ENCODE measurements at places on chromosomes 1 and 21.

- no peak for DNase-seq
These were observed 123.7 kb downstream of the UBR4 start for GRCh38 chr1:19086176-19086875.

- DNase-seq, result no peak
These were observed 71.2 kb upstream of the NRIP1 start for GRCh38 chr21:15135867-15136629.

GRCh38 chr1:50197216-50197615 is 88.5 kb downstream of the ELAVL4 start:
- no peak for DNase-seq

DNA sequence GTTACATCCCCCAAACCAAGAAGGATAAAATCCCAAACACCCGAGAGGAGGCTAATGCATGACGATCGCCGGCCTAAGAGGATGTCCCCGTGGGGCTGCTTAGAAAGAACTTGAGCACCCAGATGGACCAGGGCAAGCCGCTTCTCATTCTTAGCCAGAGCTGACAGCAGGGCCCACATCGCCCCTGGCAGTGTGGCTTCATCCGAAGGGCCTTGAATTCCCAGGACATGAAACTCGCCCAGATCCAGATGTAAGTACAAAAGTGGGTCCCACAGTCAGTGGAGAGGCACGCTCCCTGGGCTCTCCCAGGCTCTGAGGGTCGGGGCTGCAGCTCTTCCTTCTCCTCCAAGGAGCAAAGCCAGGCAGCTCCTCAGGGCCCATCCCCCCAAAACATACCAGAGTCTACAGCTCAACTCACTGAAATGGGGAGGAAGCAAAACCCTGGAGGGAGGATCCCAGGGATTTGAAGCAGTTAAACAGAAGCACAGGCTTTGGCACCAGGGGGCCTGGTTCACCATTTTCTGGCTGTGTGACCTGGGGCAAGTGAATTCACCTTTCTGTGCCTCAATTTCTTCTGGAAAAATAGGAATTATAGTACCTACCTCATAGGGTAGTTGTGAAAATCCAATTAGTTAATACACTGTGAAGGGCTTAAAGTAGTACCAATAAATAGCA is 85.6 kb downstream of the MAN1C1 start:
- peak; percentile 82 for DNase-seq

DNA sequence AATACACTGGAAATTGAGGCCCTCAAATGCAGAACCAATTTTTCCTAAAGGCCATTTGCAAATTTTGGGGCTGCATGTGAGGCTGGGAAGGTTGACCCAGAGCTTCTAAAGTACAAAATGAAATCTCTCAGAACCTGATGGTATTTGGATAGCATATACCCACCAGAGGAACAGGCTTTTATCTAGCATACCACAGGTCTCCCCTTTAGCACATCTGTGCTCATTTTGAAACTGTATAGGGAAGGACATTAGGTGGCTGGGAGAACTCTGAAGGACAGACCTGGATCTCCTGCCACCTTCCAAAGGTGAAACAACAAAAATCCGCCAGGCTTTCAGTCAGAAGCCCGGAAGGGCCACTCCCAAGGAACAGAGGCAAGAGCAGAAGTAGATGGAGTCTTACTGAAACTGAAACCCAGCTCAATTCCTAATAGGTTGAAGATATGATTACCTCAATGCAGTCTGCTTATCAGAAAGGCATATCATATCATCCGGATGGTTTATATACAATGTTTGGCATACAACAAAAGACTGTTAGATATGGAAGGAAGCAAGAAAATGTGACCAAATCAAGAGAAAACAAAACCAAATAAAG is 11.6 kb downstream of the CD55 start:
- no peak for DNase-seq

DNA sequence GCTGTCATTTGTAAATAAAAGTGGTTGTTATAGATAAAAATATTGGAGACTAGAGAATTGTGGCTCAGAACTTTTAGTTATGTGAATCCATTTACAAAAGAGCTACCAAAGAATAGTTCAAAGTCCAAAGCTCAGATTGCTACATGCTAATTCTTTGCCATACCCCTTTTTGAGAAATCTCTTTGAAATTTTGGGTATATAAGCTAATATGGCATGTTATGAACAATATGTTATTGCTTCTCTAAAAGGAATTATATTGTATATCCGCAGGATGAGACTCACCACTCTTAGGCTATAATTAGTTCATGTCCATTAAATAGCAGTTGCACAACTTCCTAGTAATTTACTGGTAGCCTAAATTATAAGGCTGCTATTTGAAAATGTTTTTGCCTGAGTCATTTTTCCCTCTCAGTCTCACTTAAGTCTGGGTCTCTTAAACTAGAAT is 178.0 kb downstream of the ZNF281 start:
- DNase-seq, result no peak

GRCh38 chr1:182015360-182015759 is 46.2 kb downstream of the ZNF648 start:
- no peak for DNase-seq

- DNase-seq, result no peak
These were observed 17.0 kb downstream of the KLHDC8A start for GRCh38 chr1:205339717-205340116.

GRCh38 chr1:221740993-221741702 is 741 bp downstream of the DUSP10 start:
- DNase-seq, result peak; percentile 77

DNA sequence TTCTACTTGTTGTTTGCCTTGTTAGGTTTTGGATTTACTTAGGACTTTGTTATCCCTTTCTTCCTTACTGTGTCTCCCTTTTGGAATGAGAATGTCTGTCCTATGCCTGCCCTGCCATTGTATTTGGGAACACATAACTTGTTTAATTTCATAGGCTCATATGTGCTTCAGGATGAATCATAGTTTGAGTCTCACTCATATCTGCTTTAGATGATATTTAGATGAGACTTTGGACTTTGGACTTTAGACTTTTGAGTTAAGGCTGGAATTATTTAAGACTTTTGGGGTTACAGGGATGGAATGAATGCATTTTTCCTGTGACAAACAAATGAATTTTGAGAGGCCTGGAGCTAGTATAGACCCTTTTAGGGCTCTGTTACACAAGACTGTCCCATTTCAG is 33.4 kb downstream of the PSMG1 start:
- no peak for DNase-seq

DNA sequence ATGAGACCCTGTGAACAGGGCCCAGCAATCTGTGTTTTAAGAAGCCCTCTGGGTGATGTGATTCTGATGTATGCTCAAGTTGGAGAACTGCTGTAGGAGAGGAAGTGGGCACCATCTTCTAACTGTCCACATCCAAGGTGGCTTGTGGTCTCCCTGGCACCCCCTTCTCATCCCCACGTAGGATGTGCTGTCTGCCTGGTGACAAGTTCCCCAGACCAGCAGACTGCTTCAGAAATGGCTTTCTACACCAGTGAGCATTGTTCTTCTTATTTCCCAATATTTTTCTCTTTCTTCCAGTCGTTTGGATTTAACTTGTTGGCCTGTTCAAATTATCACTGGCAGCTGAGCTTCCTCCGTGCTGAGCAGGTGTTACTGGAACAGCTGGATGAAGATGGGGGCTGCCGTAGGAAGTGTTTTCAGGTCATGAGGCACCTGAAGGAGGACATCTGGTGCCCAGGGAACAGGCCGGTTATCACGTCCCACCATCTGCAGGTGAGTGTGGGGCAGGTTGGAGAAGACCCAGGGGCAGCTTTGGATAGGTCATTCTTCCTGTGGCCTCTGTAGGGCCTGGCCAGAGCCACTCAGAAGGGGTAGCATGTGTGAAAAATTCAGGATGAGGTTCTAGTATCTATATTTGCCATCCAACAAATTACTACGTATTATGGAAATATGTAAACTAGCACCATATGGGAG is 16.8 kb downstream of the MAB21L3 start:
- no peak for DNase-seq

- no peak for DNase-seq
These were observed 14.9 kb downstream of the CXADR start for GRCh38 chr21:17527711-17528110.

GRCh38 chr1:24098943-24099638 is 12.8 kb downstream of the MYOM3 start:
- DNase-seq, result no peak

DNA sequence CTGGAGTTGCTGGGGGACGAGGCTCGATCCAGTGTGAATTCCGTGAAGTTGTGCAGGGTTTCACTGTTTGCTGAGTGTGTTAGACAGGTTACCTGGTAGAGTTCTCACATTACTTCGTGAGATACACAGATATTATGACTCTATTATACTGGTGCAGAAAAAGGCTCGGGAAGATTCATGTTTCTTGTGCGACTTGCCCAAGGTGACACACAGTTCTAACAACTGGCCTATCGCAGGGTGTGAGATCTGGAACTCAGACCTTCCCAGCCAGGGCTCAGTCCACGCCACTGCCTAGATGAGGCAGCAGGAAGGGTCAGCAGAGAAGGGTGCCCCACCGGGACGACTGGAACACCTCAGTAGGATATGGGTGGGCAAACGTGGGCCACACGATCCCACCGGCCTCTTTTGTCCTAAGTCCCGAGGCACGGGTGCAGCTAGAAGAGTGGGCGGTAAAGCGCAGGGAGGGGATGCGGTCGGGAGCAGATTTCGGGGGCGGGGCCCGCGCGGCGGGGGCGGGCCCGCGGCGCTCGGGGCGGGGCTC is 296 bp upstream of the RNPEP start:
- DNase-seq, result no peak

- no peak for DNase-seq
These were observed 4.1 kb downstream of the SFT2D2 start for GRCh38 chr1:168229893-168230292.

DNA sequence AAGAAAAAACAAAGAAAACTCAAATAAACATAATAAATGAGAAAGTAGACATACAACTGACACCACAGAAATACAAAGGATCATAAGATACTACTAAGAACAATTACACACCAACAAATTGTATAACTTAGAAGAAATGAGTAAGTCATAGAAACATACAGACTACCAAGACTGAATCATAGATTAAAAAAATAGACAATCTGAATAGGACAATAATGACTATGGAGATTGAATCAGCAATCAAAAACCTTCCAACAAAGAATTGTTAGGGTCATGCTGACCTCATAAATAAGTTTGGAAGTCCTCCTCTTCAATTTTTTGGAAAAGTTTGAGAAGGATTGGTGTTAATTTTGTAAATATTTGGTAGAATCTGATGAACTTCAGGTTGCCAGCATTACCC is 159.0 kb downstream of the PTBP2 start:
- no peak for DNase-seq

GRCh38 chr1:183804387-183804786 is 533 bp upstream of the RGL1 start:
- peak; percentile 67 for DNase-seq

DNA sequence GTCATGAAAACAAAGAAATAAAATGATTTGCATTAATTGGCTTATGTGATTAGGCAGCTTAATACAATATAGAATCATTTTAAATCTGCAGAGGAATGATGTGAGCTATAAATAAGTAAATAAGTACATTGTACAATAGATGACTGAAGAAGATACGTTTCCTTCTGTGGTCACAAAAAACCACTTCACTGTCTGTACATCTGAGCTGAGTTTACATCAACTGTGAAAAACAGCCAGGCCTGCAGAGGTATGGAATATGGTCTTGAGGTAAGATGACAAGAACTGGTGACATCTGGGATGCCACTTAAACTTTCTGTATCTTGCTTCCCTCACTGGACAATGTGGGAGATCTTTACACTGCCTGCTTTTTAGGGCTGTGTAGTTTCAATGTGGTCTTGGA is 130.0 kb upstream of the BEND5 start:
- no peak for DNase-seq

- no peak for DNase-seq
These were observed 585 bp downstream of the GPR3 start for GRCh38 chr1:27392778-27393635.

GRCh38 chr1:202957733-202958543 is at the start of gene ADIPOR1:
TSS of gene ADIPOR1 (minus strand) at chr1:202958312. CDS start at chr1:202951070, 7,242 bp downstream.
- peak; percentile 98 for DNase-seq

GRCh38 chr1:155984341-155984740 is 6.0 kb upstream of the ARHGEF2 start:
- peak; percentile 88 for DNase-seq

- DNase-seq, result no peak
These were observed 856.6 kb downstream of the PLA2G4A start for GRCh38 chr1:187685333-187685732.

DNA sequence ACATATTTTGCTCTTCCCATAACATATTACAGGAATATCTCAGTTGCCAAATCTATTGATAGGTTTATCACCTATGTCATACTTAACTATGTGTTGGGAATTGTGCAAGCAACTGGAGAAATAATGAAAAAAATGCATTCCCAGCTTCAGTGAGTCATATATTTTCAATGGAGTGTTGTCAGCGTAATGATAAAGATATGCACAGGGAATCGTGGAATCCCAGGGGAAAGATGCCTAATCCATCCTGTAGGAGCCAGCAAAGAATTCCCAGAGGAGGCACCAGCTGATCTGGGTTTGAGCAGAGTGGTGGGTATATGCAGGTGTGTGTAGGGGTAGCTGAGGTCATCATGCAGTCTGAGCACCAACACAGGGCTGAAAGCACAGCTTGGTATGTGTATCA is 213.3 kb upstream of the DAB1 start:
- no peak for DNase-seq

DNA sequence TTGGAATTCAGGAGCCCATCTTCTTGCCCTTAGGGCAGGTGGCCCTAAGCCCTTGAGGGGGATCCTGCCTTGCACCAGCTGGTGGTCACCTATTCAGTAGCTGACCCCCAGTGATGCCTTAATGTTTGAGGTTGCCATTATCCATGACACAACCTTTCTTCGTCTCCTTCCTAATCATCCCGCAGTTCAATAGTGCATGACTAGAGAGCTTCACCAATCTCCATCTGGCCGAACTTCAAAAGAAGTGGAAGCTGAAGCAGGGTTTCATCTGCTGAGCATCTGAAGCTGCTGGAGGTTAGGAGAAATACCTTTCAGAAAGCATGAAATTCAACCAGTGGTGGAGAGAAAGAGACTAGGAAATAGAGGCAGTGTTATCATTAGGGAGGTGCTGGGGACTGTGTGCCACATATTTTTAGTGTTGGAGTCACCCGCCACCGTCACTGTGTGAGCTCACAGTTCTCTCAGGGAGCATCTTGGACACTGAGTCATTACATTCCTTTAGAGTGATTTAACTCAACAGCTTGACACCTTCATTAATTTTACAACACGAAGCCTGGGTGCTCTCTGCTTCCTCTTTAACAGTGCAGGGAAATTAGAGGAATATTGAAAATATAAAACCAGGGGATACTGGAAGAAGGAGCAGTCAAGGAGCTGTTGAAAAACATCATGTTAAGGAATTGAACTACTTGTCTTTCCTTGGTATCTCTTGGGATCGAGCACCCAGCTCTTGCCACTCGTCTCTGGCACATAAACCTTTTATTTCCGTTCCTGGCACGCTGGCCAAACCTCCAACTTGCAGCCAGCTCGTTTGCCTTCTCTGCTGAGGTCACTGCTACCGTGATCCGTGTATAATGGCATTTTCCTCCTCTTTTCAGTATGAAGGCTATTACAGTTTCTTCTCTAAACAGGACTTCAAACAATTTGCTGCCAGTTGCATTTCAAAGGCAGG is 53.6 kb downstream of the PEX14 start:
- peak; percentile 55 for DNase-seq

DNA sequence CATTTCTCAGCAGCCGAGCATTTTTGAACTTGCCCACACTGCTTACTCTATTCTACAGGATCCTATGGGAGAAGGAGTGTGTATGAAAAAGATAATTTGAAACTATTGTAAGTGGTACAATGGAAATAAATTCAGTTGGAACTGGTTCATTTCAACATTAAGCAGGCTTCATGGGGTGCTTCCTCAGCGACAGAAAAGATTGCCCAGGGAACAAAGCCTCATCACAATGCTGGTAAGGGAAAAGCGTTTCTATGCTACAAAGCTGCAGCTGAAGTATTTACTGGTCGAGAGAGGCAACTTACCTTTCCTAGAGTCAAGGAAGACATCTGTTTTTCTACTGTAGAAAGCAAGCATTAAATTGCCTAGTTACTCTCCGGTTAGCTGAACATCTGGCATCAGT is 568.2 kb upstream of the ZP4 start:
- no peak for DNase-seq

Measured in endodermal cell (in vitro differentiated cells).